ENCODE measurements at places on chromosomes 1 and 21.
A peak's percentile ranks its signal among the peaks of the same experiment; 100 is the strongest.

- peaks cover 74% of the 10 kb centered on the region for H3K36me3 ChIP-seq
- H3K27ac ChIP-seq = peak overlapping the region; percentile 30
- no peak for DNase-seq
- H3K4me1 ChIP-seq = peaks cover 16% of the 10 kb centered on the region
These were observed 75.6 kb downstream of the MTR start for GRCh38 chr1:236870721-236871120.

DNA sequence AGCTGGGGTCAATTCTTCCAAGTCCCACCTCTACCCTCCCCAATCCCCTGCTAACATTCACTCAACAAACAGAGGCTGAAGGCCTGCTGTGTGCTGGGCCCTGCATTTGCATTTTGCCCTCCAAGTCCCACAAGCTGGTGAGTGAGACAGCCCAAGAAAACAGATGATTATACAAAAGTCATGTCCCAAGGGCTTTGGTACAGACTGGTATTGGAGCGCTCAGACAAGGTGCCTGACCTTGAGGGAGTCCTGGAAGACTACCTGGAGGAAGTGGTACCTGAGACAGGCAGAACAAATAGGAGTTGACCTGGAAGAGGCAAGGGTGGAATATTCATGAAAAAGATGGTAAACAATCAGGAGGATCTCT lies 4.2 kb downstream of the LMOD1 start:
- H3K27me3 ChIP-seq = peaks cover 37% of the 10 kb centered on the region
- DNase-seq = no peak
- no peak overlapping the region for H3K4me3 ChIP-seq
- H3K4me1 ChIP-seq = peaks cover 4% of the 10 kb centered on the region
- H3K36me3 ChIP-seq = no peaks in the 10 kb centered on the region

GRCh38 chr1:115877511-115877910 lies 36.6 kb upstream of the NHLH2 start:
- peaks cover 9% of the 10 kb centered on the region for H3K27me3 ChIP-seq
- no peak overlapping the region for H3K4me3 ChIP-seq
- no peaks in the 10 kb centered on the region for H3K4me1 ChIP-seq
- H3K36me3 ChIP-seq = no peaks in the 10 kb centered on the region
- no peak overlapping the region for H3K27ac ChIP-seq

- H3K27me3 ChIP-seq = no peaks in the 10 kb centered on the region
- no peak for DNase-seq
- peaks cover 1% of the 10 kb centered on the region for H3K4me1 ChIP-seq
- H3K4me3 ChIP-seq = no peak overlapping the region
These were observed 599.0 kb downstream of the KIF26B start for GRCh38 chr1:245753807-245754206.

DNA sequence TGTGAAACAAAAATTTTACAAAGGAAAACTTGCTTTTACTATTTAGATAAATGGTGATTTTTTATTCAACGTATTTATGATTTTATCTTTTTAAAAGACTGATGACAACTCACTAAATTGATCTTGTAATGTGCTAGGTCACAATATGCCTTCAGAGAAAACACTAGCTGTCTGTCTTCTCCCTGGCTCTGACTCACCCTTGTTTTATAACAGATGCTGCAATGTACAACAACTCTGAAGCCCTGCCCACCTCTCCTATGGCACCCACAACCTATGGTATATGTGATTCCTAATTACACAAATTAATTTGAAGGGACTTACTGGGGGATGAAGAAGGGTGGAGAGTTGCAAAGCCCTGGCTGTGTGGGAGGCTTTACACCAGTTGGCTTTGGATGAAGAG lies 24.7 kb upstream of the HSD17B7 start:
- no peak overlapping the region for H3K4me3 ChIP-seq
- H3K27me3 ChIP-seq = peaks cover 20% of the 10 kb centered on the region
- no peaks in the 10 kb centered on the region for H3K36me3 ChIP-seq
- no peak overlapping the region for H3K27ac ChIP-seq
- no peak for DNase-seq
- no peaks in the 10 kb centered on the region for H3K4me1 ChIP-seq

- DNase-seq = no peak
- no peaks in the 10 kb centered on the region for H3K4me1 ChIP-seq
- H3K27ac ChIP-seq = no peak overlapping the region
These were observed 51.1 kb upstream of the GRIK3 start for GRCh38 chr1:37085393-37085792.

DNA sequence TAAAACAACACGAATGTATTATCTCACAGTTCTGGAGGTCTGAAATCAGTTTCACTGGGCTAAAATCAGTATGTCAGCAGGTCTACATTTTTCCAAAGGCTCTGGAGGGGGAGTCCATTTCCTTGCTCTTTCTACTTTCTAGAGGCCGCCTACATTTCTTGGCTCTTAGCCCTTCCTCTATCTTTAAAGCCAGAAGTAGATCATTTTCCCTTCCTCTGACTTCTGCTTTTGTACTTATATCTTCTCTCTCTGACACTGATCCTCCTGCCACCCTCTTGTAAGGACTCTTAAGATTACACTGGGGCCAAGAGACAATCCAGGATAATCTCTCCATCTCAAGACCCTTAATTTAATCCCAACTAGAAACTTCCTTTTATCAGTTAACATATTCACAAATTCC lies 41.4 kb downstream of the MSH4 start:
- no peaks in the 10 kb centered on the region for H3K36me3 ChIP-seq
- no peak for DNase-seq
- H3K4me3 ChIP-seq = no peak overlapping the region
- H3K27me3 ChIP-seq = no peaks in the 10 kb centered on the region
- H3K4me1 ChIP-seq = no peaks in the 10 kb centered on the region

DNA sequence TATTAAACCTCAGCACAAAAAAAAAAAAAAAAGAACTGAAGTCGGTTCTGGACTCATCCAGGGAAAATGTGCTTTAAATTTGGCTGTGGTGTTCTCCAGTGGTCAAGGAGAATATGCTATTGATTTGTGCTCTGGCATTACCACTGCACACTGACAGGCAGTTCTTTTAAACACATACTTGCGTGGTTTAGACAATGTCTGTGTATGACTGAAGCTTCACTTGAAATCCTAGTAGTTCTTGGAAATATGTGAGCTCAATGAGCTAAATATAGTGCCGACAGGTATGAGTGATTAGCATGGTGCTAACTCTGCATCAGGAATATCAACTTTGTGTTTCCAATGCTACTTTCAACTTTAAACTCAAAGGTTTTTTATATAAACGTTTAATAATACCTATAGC lies 415.6 kb downstream of the SMYD3 start:
- DNase-seq = no peak
- no peak overlapping the region for H3K4me3 ChIP-seq
- H3K27ac ChIP-seq = no peak overlapping the region
- no peaks in the 10 kb centered on the region for H3K36me3 ChIP-seq
- H3K27me3 ChIP-seq = no peaks in the 10 kb centered on the region

- no peak overlapping the region for H3K27ac ChIP-seq
- DNase-seq = no peak
- H3K36me3 ChIP-seq = no peaks in the 10 kb centered on the region
- H3K4me3 ChIP-seq = no peak overlapping the region
These were observed 719.8 kb upstream of the ADGRL4 start for GRCh38 chr1:79726321-79726720.

DNA sequence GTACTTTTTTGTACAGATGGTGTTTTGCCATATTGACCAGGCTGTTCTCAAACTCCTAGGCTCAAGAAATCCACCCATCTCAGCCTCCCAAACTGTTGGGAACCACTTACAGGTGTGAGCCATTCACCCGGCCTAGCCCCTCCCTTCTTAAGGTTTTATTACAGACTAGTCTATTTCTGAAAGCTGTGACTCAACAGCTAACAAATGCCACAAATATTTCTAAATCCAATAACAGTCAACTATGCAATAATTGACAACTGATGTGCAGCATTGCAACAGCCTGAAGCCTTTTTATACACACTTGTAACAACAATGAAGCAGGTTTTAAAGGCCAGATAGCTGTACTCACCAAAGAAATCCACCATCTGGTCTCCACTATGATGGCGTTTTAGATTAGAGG lies 51.4 kb downstream of the GRIK1 start:
- H3K4me1 ChIP-seq = no peaks in the 10 kb centered on the region
- no peak for DNase-seq
- no peaks in the 10 kb centered on the region for H3K36me3 ChIP-seq
- H3K27ac ChIP-seq = no peak overlapping the region
- no peaks in the 10 kb centered on the region for H3K27me3 ChIP-seq

DNA sequence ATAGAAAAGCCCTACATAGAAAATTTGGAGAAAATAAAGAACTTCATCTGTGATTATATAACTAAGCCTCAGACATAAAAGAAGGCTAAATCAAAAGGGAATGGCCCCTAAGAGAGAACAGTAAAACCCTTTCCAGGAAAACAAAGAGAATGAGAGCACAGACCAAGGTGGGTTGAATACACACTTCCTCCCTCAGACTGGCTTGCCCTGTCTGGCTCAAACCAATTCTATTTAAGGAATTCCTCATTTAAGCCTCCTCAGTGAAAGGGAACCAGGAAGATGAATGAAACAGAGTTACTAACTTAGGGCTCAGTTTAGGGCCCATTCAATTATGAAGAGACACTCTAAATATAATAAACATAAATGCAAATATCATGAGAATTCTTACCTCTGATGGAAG lies 10.6 kb upstream of the SYT14 start:
- H3K4me1 ChIP-seq = peaks cover 4% of the 10 kb centered on the region
- no peak overlapping the region for H3K27ac ChIP-seq
- no peaks in the 10 kb centered on the region for H3K36me3 ChIP-seq
- H3K27me3 ChIP-seq = peaks cover 31% of the 10 kb centered on the region
- no peak overlapping the region for H3K4me3 ChIP-seq

- H3K36me3 ChIP-seq = no peaks in the 10 kb centered on the region
- H3K4me1 ChIP-seq = peaks cover 3% of the 10 kb centered on the region
- no peak overlapping the region for H3K27ac ChIP-seq
- no peaks in the 10 kb centered on the region for H3K27me3 ChIP-seq
These were observed 9.4 kb downstream of the LDLRAD2 start for GRCh38 chr1:21821385-21822019.

DNA sequence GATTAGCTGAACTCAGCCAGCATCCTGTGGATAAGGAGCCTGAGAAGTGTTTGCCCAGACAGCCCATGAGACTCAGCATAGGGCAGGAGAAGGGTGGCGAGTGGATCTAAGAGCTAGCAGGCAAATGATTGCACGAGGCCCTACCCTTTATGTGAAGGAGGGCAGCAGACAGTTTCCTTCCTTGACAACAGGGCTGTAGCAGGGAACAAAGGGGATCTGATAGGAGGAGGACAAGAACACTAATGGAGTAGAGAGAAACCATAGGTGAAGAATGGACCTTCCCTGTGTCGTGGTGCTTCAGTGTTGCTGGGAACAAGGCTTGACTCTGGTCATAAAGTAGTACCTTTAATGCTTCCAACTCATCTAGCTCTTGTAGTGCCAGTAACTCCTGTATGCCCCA lies 84.3 kb downstream of the PGM1 start:
- no peak overlapping the region for H3K27ac ChIP-seq
- DNase-seq = no peak
- H3K4me1 ChIP-seq = peaks cover 4% of the 10 kb centered on the region
- no peaks in the 10 kb centered on the region for H3K36me3 ChIP-seq

GRCh38 chr1:154352245-154352580 lies 26.9 kb downstream of the ATP8B2 start:
- peaks cover 3% of the 10 kb centered on the region for H3K27me3 ChIP-seq
- peaks cover 29% of the 10 kb centered on the region for H3K36me3 ChIP-seq
- H3K4me3 ChIP-seq = peak overlapping the region; percentile 76
- H3K4me1 ChIP-seq = peaks cover 28% of the 10 kb centered on the region
- DNase-seq = no peak
- H3K27ac ChIP-seq = no peak overlapping the region

DNA sequence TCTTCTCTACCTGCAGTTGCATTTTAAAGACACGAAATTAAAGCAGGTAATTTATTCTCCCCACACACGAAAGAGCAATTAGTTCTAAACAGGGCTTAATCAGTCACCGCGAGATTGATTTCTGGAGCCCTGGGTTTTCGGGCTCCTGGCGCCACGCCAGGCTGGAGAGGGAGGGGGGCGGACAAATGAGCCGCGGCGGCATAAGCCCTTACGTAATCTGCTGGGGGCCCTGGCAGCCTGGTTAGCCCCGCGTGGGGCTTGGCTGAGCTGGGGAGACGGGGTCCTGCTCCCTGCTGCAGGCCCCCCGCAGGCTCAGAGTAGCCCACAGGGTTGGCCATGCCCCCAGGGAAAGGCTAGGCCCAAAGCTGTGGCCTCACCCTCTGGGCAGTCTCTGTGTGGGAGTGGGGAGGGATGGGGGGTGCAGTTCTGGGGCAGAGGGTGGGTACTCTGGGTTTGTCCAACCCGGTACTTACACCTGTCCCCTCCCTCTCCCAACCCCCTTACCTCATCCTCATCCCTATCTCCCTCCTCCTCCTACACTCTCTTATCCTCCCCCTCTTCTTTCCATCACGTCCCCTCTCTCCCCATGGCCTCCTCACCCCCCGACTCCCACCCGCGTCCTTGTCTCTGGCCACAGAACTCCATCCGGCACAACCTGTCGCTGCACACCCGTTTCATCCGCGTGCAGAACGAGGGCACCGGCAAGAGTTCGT lies 19.9 kb downstream of the FOXO6 start:
- H3K27ac ChIP-seq = no peak overlapping the region
- peak overlapping the region; percentile 66 for H3K4me3 ChIP-seq
- no peak for DNase-seq
- H3K36me3 ChIP-seq = no peaks in the 10 kb centered on the region
- H3K27me3 ChIP-seq = peaks cover 61% of the 10 kb centered on the region

DNA sequence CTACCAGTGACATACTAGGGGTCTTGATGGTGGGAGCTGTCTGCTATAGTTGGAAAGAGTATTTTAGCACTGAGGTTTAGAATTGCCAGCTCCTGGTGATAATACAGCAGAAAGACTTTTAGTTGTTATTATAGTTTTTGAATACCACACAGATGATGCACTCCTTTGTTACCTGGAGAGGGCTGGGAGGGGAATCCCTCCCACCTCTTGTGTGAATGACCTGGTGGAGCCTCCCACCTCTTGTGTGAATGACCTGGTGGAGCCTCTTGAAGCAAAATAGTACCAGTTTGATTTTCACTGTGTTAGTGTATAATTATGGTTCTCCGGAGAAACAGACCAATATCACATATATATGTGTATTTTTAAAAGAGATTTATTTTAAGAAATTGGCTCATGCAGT lies 3.3 kb downstream of the DISP1 start:
- DNase-seq = no peak
- peaks cover 4% of the 10 kb centered on the region for H3K27me3 ChIP-seq
- peaks cover 21% of the 10 kb centered on the region for H3K4me1 ChIP-seq
- H3K27ac ChIP-seq = no peak overlapping the region

Measured in activated T-helper 2 cell treated with anti-CD3 and anti-CD28 coated beads, Interferon-gamma antibody, Interleukin-2, Interleukin-4, amounts not matched to agents 10 μg/mL and 5 μg/mL and 100 μg/mL, durations not matched to agents 14 hours and 24 hours and 36 hours (primary cell).